Tibial artery (tissue), 4 donors: ENCODE measurements at places on chromosomes 5 and 9.

DNA sequence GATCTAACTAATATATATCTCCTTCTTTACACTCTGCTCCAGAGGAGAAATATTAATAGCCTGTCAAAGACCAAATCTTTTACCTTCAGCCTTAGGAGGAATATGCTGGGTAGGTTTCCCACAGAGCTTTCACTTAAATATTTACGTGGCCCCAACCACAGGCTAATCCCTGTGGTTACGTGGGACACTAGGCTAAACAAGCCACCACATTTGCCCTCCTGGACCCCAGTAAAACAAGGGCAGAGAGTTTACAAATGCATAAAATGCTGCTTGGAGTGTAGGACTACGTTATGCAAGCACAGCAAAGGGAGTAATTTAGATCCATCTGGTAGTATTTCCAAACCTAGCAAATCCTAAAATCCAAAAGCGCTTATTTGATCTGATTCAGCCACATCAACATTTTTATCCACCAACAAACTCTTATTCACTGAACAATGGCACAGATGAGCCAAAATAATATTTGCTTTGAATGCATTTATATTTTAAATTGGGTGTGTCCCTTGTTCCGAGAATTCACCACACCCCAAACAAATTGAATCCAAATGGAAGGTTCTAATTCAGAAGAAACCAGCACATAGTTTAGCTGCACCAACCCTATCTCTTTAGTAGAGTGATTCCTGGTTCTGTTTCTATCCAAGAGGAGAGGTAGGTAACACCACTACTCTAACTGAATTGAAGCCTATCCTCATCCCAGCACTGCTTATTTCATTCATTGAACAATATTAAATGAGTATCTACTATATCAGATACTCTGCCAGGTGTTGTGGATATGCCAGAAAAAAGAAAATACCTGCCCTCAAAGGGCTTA is 179.0 kb downstream of the TSSK1B start:
- DNase-seq = no peak

DNA sequence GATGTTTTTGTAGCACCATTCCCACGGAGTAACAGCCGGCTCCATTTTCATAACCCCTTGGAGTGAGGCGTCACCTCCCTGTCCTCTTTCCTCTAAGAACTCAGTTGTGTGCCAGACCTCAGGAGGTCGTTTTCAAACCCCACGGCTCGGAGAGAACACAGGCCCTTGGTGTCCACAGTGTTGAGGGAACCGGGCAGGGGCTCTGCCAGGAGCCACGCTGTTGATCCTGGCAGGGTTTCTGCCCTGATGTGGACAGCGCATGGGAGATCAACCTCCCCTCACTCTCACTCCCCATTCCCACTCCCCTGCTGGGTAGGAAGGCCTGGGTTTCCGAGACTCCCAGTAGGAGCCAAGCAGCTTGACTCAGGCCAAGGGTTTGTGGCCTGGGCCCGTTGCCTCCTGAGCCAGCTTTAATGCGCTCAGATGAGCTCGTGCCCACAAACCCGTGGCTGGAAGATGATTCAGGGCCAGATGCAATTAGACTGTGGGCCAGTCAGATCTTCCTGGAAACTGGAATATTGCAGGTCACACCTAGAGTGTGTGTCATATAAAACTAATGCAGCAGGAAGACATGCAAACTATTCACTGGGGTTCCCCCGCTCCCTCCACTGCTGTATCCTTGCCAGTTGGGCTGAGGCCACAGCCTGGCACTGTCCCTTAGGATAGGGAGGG is 133.4 kb downstream of the SLC12A2 start:
- DNase-seq = peak; percentile 72

GRCh38 chr5:59367791-59368394 is 525.6 kb downstream of the PDE4D start:
- DNase-seq = peak; percentile 46

DNA sequence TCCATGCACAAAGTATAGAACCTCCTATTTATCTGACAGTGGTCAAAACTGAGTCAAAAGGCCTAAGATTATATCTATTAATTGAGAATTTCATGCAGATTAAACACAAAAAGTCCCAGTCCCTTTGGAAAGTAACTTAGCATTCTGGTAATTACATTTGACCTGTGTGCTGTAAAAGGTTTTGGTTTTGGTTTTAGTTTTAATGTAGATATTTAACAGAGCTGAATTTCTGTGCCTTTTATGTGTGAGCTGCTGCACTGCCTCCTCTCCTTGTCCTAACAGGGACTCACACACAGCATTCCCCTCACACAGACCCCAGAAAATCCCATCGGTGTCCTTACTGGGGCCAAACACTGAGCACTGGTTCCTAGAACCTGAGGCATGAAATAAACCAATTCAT is 31.0 kb upstream of the FSD1L start:
- DNase-seq = no peak

- DNase-seq = peak; percentile 72
Measured at GRCh38 chr9:107340920-107341632, 58.0 kb downstream of the RAD23B start.

GRCh38 chr5:32193591-32193990 is 19.5 kb upstream of the GOLPH3 start:
- peak; percentile 95 for DNase-seq
